Activated CD4-positive, alpha-beta T cell treated with anti-CD3 and anti-CD28 coated beads for 48 hours (primary cell): ENCODE measurements at places on chromosomes 4 and X.

DNA sequence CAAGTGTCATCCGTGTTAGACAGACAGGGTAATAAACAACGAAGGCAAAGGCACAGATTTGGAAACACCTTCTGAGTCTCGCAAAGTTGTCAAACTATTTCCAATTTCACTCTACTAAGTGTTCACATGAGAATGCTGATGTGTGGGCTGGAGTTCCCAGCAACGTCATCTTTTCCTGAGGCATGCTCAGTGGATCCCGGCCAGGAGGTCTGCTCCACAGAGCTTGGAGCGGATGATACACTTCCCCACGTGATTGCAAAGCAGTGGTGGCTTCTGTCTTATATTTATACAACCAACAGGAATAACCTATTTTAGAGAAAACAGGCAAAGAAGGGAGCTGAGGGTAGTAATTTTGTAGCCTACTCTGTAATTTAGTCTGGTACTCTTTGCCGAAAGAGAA lies 40.1 kb upstream of the PDK3 start:
- no peak for DNase-seq

DNA sequence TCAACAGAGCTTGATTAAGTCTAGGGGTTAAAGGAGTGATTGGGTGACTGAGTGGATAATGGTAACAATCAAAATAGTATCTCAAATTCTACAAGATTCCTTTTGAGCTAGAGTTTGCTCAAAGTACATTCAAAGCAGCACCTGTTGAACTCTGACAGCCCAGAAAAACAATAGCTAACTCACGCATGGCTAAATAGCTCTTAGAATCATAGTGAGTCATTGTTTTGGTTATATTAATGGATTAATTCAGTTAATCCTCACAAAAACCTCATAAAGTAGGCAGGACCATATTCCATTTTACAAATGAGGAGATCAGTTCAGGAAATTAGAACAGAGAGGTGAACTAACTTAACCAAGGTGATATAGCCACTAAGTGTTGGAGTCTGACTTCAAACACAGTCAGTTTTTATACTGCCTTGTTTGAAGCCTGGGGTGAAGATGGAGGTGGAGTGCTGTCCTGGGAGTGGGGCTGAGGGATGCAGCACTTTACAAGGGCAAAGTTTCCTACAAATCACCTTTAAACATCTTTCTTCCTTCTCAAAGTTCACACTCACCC lies 35.9 kb upstream of the PPM1K start:
- DNase-seq, result no peak

- DNase-seq, result peak; percentile 30
Measured at GRCh38 chrX:6021316-6022091, 207.2 kb downstream of the NLGN4X start.

DNA sequence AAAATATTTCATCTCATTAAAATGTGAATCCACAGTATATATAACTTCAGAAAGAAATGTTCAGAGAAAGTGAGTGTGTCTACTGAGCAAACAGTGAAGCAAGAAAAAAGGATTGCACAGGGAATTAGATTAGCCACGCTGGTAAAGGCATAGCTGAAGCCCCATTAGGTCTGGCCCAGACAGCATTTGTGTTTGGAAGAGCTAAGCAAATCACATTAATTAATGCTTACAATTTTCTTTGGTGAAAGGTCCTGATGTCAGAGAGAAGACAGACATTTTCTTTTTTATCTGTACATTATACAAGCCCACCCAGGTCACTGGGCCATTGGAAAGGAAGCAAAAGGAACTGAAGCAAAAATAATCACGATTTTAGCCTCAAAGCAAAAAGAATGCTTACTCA lies 354.6 kb downstream of the GRID2 start:
- no peak for DNase-seq

GRCh38 chr4:76690906-76691275 lies 207.1 kb downstream of the SOWAHB start:
- DNase-seq, result no peak

- peak; percentile 9 for DNase-seq
Measured at GRCh38 chrX:11724122-11725017, 33.7 kb upstream of the MSL3 start.

DNA sequence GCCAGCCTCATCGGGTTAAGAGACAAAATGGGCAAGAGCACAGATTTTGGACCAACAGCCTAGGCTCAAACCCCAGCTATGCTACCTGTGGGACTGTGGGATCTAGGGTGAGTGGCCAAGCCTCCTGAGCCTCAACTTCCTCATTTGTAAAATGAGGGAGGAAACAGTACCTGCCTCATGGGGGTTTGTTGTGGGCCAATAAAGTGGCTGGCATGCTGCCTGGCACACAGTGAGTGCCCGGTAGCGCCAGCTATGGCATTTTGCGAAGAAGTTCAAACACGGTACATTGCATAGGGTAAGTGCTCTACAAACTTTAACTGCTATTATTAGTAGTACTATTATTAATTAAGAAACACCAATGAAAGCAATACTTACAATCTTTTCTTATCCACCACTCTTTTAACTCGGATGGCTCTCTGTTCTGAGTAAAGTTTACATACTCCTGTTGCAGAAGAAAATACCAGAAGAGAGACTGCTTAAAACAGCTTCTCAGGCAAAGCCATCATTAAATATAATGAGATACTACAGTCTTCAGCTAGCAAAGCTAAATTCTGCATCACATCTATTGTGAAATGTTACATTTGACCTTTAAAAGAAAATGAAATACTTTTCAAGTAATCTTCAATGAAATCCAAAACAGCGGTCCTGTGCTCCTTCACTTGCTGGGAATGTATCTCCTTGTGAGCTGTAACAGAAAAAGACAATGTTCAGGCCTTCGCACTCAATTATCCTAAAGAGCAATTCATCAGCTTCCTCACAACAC lies 70.1 kb downstream of the NSG1 start:
- no peak for DNase-seq
